ENCODE measurements at places on chromosomes 7 and 10.

GRCh38 chr10:80090121-80090520 lies 11.7 kb downstream of the TMEM254 start:
- no peak for DNase-seq

- no peak for DNase-seq
Measured at GRCh38 chr7:98148607-98149006, 41.9 kb downstream of the LMTK2 start.

GRCh38 chr7:69770613-69771012 lies 172.3 kb downstream of the AUTS2 start:
- no peak for DNase-seq

DNA sequence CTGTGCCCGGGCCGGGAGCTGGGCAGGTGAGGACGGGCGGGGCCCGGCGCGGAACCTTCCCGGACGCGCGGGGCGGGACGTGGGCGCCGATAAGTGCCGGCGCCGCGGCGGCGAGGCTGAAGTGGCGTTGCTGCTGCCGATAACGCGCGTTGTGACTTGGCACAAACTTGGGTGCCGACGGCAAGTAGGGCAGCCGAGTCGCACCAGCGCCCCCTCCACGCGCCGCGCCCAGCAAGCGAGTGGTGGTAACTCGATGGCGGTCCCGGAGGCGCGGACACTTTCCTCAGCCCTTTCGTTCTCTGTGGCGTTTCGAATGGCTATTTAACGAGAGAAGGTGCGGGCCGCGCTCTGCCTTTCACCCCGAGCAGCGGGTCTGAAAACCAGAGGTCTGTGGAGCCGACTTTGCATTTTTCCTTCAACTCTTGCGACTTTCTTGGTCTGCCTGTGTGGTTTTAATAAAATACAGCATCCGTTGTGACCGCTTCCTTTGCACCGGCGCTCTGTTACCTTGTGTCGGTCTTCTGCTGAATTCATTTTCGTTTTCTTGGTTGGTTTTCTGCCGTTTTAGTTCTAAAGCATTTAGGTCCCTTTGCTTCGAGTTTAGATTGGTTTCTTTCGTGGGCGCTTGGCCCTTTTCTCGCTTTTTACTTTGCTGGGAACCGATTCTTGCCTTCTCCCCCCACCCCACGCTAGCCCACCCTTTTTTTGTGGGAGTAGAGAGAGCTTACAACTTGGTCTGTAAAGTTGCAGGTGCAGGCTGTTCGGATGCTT lies 701 bp downstream of the STK17A start:
- DNase-seq: peak; percentile 49

DNA sequence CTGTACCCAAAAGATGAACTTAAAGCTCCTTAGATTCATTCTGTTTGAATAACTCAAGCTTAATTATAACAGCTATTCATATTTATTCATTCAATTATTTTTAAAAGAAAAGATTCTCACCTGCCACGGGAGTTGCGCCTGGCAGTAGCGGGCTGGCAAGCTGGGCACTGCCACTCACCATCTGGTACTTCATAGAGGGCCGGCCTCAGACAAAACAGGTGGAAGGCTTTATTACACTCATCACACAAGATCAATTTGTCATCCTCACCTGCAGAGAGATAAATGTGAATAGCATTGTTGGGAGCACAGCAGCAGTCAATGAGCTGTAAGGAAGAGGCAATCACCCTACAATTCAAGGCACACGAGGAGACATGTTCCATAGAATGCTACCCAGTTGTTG lies 15.8 kb downstream of the FZD9 start:
- no peak for DNase-seq

DNA sequence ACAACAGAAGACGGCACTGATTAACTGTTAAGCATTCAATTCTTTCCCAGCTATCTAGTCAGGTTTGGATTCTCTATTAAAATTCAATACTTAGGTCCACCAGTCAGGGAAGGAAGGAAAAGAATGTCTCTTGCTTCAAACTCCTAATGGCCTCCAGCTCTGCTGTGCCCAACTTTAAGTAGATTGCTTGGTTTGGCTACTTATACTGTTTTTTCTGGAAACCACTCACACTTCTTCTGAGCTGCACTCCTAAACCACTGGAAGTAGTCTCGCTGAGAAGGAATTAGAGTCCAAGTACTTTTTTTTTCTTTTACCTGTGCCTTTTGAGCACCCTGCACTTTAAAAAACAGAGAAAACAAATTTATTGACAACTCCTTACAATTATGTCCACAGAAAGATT lies 26.7 kb upstream of the COL1A2 start:
- no peak for DNase-seq

DNA sequence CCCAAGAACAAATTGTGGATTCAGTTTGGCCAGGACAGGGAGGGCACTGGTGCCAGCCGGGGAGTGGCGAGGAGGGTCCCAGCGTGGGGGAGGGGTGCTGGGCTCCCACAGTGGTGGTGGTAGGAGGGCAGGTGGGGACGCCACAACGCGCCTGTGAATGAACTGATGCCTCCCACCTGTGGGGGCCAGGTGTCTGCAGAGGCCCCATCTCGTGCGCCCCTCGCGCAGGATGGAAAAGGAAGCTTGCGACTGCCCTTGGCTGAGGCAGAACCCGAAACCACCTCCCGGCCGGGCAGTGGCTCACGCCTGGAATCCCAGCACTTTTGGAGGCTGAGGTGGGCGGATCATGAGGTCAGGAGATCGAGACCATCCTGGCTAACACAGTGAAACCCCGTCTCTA lies 72.0 kb downstream of the MICALL2 start:
- no peak for DNase-seq

- DNase-seq: no peak
Measured at GRCh38 chr7:25496476-25497368, 268.4 kb upstream of the NPVF start.

DNA sequence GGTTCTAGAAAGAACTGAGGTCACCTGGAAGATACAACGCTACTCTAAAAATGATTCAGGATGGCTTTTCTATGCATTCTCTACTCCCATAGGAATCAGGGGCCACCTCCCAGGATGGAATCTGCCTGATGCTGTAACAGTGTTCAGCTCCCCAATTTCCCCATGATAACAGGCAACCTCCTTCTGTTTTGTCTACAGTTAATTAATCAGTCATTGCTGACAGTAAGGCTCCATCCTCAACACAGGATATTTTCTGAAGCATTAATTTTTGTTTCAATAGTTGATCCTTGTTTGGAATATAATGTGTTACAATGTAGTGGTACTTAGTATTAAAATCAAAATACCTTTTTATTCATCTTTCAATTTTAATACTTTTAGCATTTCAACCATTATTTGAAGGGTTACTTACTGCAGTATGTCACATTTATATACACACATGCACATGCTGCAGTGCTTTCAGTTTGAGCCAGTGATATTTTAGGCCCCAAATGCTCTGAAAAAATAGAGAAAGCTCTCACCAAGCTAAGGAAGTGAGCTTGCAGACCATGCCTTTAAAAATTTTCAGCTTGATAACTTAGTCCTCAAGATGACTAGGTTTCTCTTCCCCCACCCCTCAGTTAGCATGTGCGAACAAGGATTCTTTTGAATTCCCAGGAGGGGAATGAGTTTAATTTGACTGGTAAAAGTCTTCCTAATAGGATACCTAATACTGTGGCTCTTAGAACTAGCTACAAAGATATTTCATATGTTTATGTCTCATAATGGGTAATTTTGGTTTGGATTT lies 592 bp upstream of the PIK3CG start:
- no peak for DNase-seq

- DNase-seq: no peak
Measured at GRCh38 chr7:98215561-98216495, 4.6 kb downstream of the BHLHA15 start.

- no peak for DNase-seq
Measured at GRCh38 chr10:113309791-113310190, 243.1 kb upstream of the HABP2 start.

GRCh38 chr7:133633055-133633454 lies 380.2 kb downstream of the EXOC4 start:
- DNase-seq: no peak

DNA sequence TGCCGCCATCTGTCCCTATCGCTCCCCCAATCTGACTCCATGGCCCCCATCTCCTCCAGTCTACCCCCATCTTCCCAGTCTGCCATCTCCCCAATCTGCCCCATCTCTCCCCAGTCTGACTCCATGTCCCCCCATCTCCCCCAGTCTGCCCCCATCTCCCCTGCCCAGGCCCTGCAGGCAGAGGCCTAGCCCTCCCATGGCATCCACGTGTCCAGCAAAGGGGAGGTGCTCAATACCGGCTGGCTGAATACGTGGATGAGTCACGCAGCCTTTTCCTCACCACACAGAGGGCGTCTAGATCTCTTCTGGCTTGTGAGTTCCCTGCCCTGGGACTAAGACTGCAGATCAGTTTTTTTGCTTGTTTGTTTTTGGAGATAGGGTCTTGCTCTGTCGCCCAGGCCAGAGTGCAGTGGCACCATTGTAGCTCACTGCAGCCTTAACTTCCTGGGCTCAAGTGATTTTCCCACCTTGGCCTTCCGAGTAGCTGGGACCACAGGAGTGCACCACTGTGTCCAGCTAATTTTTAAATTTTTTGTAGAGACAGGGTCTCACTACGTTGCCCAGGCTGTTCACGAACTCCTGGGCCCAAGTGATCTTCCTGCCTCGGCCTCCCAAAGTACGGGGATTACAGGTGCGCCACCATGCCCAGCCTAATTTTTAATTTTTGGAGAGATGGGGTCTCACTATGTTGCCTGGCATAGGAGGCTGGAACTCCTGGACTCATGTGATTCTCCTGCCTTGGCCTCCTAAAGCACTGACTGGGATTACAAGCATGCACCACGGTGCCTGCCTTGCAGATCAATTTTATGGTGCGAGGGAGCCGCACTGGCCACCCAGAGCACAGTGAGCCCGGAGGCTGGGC lies 15.3 kb upstream of the GPR146 start:
- DNase-seq: peak; percentile 54

DNA sequence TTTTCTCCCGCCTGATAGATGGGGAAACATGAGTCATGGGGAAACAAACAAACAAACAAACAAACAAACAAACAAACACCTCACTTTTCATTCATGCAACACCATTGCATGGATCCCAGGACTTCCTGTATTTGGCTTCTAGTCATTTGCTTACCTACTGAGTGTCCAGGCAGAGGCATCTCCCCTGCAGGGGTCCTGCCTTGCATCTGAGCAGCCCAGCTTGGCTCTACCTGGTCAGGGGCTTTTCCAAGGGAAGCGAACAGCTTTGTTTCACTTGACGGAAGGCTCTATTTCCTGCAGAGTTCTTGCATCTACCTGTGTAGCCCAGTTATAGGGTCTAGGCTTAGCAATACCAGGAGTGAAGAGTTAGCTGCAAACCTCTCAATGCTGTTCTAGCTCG lies 374.2 kb downstream of the GATA3 start:
- DNase-seq: no peak

GRCh38 chr10:24237801-24238395 lies 29.0 kb downstream of the KIAA1217 start:
- no peak for DNase-seq

DNA sequence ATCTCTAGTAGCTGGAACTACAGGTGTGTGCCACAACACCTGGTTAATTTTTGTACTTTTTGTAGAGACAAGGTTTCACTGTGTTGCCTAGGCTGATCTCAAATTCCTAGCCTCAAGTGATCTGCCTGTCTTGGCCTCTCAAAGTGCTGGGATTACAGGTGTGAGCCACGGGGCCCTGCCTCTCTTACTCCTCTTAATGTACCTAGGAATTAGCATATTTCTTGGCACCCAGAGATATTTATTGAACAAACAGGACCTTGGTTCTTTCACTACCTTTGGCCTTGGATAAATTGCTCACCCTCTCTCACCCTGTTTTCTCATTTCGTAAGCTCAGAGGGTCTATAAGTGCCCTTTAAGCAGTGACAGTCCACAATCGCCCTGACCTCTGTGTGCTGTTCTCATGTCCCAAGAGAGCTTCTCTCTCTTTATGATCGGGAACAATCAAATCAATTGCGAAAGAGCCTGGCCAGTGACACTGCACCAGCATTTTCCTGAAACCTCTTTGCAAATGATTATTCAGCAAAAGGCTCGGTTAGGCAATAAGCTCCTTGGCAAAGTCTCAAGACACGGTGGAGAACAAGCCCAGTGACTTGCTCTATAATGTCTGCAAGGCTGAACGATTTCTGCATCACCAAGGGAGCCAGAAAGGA lies 117.7 kb downstream of the APBB1IP start:
- no peak for DNase-seq

- DNase-seq: peak; percentile 40
Measured at GRCh38 chr7:139358541-139359365, 941 bp upstream of the LUC7L2 start.

DNA sequence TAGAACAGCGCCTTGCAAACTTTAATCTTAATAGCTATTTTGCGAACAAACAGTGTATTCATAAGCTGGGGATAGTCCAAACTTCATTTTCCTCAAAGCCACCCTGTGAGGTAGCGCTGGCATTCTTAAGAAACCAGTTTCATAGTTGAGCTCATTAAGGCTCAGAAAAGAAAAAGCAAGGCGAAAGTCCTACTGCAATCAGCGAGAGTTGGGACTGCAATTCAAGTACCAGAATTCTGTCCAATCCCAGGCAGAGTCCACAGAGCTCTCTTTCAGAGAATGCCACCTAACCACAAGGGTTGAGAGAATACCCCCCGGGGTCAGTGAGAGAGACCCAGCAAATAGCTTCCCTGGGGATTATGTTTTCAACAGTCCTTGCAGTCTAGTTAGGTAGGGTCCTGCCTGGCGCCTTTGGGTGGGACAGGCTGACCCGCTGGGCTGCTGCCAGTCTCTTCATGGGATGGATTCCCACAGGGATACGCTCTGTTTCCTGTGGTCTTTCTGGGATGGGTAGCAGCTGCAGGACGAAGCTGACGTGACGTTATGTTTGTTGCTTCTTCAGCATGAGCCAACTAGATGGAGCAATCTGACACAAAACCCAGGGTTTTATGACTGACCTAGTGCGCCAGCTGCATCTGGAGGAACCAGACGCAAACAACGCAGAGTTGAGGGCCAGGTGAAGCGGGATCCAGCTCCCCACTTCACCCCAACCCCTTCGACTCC lies 16.0 kb downstream of the BMPER start:
- DNase-seq: no peak

- no peak for DNase-seq
Measured at GRCh38 chr10:3136336-3136735, 36.2 kb downstream of the PITRM1 start.

DNA sequence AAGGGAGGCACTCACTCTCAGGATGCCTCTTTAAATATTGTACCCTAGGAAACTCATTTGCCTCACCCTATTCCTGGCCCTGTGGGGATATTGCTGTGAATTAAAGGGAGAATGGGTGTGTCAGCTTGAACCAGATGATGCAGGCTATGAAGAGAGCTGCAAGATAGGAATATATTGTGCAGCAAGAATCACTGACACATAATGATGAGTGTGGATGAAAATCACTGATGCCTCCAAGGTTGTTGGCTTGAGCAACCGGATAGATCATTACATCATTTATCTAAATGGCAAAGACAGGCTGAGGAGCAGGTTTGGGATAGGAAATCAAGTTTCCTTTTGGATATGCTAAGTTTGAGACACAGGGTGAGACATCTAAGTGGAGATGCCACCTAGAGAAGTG lies 6.2 kb downstream of the SLC26A4 start:
- no peak for DNase-seq

- DNase-seq: no peak
Measured at GRCh38 chr7:48643431-48644013, 280.8 kb upstream of the CDC14C start.

GRCh38 chr10:3898821-3899220 lies 113.8 kb upstream of the KLF6 start:
- no peak for DNase-seq

All from stimulated activated CD4-positive, alpha-beta T cell treated with anti-CD3 and anti-CD28 coated beads, Interleukin-2, amount 100 ng/mL, for 48 hours (primary cell).